ENCODE measurements at places on chromosomes 3 and 15.

- DNase-seq, result no peak
These were observed 341.8 kb upstream of the TBL1XR1 start for GRCh38 chr3:177538750-177539730.

DNA sequence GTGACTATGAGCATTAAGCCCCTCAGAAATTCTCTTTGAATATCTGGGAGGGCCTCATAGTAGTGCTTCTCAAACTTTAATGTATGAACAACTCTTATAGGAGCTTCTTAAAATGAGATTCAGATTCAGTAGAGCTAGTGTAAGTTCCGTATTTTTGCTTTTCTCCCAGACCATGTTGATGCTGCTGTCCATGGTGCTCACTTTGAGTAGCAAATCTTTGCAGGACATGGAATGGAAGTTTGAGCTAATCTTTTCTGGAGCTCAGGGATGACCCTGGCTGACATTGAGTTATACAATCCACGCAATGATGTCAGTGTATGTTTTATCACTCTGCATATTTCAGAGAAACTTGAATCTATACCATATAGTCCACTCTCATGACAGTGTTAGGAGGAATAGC lies 134.2 kb downstream of the OTOL1 start:
- DNase-seq, result no peak

DNA sequence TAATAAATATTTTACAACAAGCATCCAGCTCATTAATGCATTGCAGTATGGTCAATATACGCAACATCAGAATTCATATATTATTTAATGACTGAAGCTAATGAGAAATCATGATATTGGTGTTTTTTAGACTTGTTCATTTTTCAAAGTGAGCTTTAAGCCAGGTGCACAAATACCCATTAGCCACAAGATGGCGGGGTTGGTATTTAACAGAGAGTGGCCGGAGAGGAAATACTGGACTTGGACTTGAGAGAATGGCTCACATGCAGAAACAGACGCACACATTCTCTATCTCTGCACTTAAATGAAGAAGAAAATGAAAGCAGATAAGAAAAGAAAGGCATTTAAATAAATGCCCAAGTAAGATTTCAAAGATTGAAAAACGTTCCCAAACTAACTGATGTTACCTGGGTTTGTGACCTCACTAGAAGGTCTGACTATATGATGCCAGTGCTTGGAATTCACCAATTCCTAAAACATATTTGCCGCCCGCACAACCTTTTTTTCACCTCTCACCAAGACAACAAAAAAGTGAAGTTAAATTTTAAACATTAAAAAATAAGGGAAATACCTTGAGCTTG lies 21.2 kb upstream of the CRBN start:
- DNase-seq, result peak; percentile 83

DNA sequence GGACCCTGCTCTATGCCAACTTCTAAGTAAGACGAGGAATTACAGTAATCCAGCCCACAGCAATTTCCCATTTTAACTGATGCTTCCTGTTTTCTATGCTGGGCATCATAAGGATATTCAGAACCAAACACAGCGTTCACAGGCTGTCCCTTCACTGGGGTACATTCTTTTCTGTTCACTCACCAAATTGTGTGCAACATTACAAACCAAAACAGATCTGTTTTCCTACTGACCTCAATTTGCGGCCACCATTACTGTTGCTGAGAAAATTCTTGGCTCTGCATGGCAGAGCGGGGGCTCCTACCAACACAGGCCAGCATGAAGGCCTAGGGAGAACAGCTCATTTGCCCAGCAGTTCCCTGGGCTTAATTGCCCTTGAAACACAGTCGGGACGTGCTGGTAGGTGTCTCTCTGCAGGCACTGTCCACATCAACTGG lies 76.5 kb downstream of the MYO1E start:
- DNase-seq, result peak; percentile 61

GRCh38 chr3:140568842-140569520 lies 108.9 kb upstream of the TRIM42 start:
- DNase-seq, result no peak

DNA sequence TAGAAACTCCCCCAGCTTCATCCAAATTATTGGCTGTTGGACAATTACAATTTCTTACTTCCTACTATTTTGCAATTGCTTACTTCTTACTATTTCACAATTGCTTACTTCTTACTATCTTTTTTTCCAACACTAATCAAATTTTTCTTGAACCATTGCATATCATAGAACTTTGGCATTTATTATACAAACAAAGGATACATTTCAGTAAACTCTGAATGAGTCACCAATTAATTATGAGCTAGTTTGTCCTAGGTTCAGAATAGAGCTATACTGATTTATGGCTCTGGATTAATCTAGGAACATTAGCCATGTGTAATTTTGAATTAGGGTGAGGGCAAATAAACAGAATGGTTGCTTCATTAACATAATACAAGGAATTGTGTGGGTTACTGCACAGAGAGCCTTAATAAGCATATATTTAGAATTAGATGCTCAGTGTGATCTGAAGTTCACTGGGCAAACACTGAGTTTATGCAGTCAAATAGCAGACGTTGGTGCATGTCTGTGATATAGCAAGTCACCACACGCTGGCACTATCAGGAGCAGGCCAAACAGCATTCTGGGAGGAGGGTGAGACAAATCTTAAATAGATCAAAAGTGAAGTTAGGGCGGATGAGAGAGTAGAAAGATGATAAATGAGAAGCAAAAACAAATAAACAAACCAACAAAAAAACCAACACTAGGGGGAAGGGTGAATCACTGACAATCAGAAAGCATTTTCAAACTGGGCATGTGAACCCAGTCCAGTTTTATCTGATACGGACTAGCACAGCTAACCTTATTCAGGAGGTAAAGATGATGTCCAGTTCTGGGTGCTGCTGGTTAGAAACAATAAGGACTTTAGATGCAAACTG lies 21.5 kb downstream of the GABRR3 start:
- no peak for DNase-seq

GRCh38 chr3:119809249-119810017 lies 27.5 kb downstream of the NR1I2 start:
- DNase-seq, result peak; percentile 86
